ENCODE measurements at places on chromosomes 2 and 18.

DNA sequence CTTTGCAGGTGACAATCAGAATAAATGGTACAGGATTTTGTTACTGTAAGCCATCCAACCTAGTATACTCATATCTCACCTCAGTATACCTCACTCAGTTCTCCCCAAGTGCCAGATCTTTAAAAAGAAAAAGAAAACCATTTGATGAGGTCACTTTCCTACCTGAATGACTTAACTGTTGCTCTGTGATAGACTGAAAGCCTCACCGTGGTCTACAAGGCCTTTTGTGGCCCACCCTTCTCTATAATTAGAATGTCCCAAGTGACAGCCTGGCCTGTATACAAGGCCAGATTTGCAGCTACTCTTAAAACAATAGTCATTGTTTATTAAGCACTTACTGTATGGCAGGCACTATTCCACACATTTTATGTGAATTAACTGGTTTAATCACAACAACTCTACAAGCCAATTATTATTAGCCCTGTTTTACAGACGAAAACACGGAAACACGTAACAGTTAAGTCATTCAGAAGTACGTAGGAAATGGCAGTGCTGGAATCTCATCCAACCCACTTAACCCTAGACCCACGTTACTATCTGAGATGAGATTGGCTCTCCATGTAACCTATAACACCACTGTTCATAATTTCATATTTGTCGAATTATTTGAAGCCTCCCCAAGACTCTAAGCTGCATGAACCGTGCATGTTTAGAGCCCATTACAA lies 28.3 kb downstream of the PKP4 start:
- DNase-seq, result no peak

DNA sequence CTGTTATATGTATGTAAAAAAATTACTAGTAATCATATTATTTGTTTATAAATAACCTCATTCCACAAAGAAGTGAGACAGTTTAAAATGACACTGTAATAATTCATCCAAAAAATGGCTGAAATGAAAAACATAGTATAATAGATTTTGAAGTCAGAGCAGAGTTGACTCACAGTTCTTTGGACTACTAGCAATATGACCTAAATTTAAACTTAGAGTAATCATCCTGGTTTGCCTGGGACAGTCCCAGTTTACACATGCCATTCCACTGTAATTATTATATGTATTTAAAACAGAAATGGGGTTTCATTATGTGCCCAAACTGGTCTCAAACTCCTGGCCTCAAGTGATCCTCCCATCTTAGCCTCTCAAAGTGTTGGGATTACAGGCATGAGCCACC lies 48.3 kb downstream of the CCDC88A start:
- DNase-seq, result no peak

DNA sequence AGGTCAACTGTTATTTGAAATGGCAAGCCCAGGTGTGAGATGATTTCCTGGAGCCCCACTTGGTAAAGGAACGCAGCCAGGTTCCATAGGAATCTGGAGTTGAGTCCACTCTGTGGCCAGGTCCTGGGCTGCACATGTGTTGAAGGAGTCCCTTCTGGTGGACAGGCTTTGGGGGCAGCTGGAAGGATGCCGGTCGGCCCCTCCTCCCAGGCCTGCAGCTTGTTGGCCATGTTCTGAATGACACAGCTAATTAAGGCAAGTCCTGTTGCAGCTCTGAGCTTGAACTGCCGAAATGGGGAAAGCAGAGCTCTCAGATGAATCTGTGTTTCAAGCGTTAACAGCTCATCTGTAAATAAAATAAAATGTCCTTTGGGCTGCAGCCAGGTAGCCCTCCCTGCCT lies 23.8 kb downstream of the EN1 start:
- DNase-seq, result no peak

- no peak for DNase-seq
Measured at GRCh38 chr2:69815717-69816116, 13.7 kb upstream of the GMCL1 start.

GRCh38 chr2:171102802-171103201 lies 57.9 kb downstream of the TLK1 start:
- DNase-seq, result no peak

GRCh38 chr2:136086253-136087016 lies 31.5 kb downstream of the CXCR4 start:
- no peak for DNase-seq

- DNase-seq, result no peak
Measured at GRCh38 chr18:79919089-79919488, 32.4 kb downstream of the SLC66A2 start.
